ENCODE measurements at places on chromosomes 3 and 15.

- no peak for DNase-seq
These were observed 56.7 kb upstream of the ATP13A3 start for GRCh38 chr3:194543550-194543949.

DNA sequence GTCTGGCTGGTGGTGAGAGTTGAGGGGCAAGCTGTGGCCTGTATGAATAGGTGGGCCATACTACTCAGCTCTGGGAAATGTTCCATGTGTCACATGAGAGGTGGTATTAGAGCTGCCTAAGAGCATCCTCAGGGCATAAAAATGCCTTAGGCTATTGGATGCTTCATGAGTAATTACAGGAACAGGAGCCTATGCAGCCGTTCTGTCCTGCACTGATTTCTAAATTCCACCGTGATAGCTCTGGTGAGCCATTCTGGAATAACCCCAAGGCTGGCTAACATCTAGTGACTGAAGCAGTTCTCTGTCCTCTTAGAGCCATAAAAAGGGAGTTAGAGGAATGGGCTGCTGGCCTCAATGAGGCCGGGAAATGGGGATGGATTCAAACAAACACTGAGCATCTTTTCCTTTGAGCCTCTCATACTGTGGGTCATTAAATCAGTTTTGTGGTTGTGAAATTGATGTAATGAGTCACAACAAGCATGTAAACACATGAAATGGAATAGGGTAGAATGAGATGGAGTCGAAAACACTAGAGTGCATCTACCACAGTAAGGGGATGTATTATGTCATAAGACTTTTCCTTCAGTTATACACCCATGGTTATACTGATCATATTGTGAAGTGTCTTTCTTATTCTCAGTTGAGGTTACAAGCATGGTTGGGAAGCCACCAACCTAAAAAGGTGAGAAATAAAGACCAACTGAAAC lies 41.0 kb downstream of the DGKG start:
- no peak for DNase-seq

- DNase-seq: no peak
These were observed 13.4 kb upstream of the FAM98B start for GRCh38 chr15:38440353-38441129.

DNA sequence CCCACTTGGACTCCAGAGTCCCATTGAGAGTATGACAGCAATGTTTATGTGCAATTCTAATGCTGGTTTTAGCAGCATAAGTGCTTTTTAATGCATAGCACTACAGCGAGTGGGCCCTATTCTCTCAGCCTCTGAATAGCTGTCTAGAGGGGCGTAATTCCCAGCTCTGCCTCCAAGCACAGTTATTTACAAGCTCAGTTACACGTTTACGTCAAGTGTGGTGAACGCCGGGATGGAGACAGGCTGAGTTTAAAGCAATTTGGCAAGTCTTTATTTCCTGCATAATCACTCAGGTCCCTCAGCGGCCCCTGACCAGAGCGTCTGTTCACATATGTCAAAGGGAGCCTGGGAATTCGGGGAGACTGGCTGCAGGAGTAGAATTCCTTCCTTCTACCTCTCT lies 43.9 kb downstream of the SOX14 start:
- no peak for DNase-seq

GRCh38 chr3:151351648-151352047 lies 22.3 kb upstream of the P2RY13 start:
- no peak for DNase-seq

DNA sequence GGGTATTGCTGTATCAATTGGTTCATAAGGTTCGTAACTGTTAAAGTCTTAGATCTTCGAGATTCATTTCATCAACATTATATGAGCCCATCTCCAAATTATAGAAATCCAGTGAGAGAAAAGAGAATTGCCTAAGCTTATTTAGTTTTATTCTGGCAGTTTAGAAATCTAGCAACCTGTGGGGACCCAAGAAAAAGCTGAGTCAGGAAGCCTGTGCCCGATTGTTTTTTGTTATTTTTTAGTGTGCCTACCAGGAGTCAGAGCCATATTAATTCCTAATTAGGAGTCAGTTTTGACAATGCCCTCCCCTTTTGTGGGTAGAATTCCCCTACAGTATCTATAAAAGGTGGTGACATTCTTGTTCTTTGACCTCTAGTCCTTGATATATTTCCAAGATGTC lies 59.6 kb downstream of the SPRED1 start:
- no peak for DNase-seq
